IgD-negative memory B cell (primary cell): ENCODE measurements at places on chromosomes 7 and 10. TPM values are rescaled to one million over a fixed set of nuclear protein-coding genes. Genes with fewer than 3 reads are reported as not detected.

MACROH2A2 gene
- polyA plus RNA-seq: not detected

CDHR3 gene
- polyA plus RNA-seq: 0.36 TPM

GET4 gene
- 31.2 TPM for polyA plus RNA-seq

NOM1 gene
- 9.4 TPM for polyA plus RNA-seq

PTN gene
- polyA plus RNA-seq: not detected

SUGCT gene
- 1.3 TPM for polyA plus RNA-seq

TRIM73 gene
- 2.6 TPM for polyA plus RNA-seq

SEMA3C gene
- polyA plus RNA-seq: not detected

NRCAM gene
- polyA plus RNA-seq: 0.49 TPM

FKBP9 gene
- polyA plus RNA-seq: 0.30 TPM

TLL2 gene
- polyA plus RNA-seq: 0.41 TPM

MACC1 gene
- polyA plus RNA-seq: 1.2 TPM

LRIT1 gene
- polyA plus RNA-seq: not detected

FAM237B gene
- not detected for polyA plus RNA-seq

TTYH3 gene
- 2.0 TPM for polyA plus RNA-seq
